ENCODE measurements at places on chromosomes 4 and X.

DNA sequence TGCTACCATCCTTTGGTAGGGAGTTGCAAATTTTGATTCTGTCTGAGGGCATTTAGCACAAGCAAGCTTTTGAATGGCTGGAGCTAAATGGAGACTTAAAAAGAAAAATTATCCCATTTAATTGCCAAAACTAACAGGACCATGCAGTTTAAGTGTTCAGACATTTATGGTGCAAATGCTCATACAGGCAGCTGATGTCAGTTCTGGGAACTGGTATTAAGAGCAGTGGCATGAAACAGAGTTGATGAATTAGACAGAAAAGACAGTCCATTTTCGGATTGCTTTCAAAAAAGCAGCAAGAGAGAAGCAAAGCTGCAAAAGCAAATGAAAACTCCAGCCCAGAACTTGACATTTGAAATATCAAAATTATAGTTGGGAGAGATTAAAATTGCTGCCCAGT is 1.3 kb downstream of the SCRG1 start:
- DNase-seq: no peak

DNA sequence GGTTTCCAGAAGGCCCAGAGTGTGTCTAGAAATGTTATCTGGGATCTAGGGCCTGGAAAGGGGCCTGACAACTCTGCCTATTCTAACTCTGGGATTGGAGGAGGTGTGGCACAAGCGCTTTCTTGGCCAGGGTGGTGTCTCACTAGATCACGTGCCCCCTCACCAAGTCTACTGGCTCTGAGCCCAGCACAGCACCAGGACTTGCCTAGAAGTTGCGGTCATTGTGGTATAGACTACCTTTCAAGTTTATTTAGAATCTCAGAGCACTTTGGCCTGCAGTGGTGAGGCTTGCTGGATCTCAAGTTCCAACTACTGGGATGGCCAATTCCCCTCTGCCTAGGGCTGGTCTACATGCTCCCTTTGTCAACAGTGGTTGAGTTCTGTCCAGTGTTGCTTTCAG is 223.3 kb upstream of the MAGEB2 start:
- DNase-seq: no peak

DNA sequence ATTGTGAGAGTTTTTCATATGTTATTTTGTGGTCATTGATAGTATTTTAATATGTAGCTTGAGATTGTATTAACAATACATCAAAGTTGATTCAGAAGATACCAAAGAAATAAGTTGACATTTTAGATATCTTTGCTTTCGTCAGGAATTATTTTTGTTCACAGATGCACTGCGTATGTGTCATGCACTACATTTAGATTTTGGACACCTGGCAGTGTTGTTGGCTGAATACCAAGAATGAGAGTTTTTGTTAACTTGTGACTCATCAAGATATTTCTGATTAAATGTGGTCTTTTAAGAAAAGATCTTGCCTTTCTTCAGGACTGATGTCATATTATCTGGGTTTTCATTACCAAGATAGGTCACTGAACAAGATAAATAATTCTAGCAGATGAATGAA is 633.4 kb downstream of the CENPC start:
- peak; percentile 8 for DNase-seq

GRCh38 chr4:148067301-148067916 is 335.5 kb downstream of the ARHGAP10 start:
- DNase-seq: peak; percentile 14

DNA sequence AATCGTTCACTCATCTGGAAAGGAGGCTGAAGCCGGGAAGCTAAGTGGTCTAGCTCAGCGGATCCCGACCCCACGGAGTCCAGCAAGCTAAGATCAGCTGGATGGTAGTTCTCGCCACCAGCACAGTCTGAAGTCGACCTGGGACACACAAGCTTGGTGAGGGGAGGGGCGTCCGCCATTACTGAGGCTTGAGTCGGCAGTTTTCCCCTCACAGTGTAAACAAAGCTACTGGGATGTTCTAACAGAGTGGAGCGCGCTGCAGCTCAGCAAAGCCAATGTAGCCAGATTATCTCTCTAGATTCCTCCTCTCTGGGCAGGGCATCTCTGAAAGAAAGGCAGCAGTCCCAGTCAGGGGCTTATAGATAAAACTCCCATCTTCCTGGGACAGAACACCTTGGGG is 555.4 kb downstream of the BCOR start:
- no peak for DNase-seq

GRCh38 chr4:157804986-157805385 is 367.8 kb downstream of the GASK1B start:
- no peak for DNase-seq

DNA sequence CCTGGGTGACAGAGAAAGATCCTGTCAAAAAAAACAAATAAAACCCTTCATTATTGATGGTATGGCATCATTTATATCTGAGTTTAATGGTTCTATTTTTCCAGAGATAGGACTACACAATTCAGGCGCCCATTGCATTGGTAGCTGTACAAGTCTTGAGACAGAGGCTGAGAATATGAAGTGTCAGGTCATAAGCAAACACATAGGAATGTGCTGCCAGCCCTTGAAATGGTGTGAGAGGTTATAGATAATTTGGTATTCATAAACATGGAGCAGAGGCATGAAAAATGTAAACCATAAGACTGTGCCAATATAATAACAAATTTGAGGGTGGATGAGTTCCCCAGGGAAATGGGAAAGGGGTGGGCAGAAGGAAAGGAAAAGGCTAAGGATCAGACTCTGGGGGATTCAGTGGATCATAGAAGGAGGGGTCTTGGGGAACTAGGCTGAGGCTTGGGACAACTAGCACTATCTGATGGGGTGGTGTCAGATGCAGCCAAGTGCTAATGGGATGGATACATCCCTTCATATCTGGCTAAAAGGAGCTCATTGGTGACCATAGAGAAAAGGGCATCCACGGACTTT is 50.8 kb downstream of the MAOA start:
- no peak for DNase-seq

DNA sequence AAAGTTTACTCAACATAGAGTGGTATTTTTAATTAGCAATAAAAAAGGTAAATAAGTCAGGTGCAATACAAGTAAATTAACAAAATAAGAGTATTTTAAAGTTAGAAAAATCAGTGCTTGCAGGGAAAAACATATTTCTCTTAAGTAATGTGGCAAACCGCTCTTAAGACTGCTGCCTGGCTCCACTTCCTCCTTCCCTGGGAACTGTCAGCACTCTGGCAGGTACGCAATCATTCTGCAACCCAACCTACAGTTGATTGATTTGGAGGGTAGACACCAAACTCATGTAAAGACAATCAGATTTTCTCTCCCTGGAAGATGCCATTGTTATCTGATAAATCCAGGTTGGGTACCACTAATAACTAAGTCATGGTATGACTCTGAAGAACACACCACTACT is 63.9 kb downstream of the PPP3CA start:
- no peak for DNase-seq

DNA sequence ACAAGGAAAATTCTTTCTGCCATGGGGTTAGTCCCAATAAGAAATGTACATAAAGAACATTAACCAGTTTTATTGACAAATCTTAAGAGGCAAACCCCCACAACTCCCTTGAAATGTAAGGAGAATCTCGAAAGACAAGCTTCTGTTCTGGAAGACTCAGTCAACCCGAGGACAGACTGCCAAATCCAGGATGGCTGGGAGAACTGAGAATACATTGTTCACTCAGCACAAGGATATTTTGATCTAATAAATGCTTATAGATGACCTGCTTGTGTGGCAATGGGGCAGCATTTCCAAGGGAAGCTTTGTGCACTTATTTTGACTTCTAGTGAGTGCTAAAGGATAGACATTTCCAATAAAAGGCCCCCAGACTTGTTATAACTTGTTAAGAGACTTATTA is 280.4 kb downstream of the DHX15 start:
- DNase-seq: no peak

DNA sequence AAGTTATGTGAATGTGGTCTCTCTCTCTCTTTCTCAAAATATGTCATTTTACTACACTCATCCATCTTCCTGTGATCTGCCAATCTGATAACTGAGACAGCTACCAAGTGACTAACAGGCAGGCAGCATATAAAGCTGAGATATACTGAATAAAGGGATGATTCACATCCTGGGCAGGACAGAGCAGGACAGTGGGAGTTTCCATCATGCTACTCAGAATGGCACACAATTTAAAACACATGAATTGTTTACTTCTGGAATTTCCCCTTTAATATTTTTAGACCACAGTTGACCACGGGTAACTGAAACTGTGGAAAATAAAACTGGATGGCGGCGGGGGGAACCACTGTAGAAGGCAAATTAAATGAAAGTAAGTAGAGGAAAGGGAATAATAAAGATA is 58.6 kb upstream of the DCTD start:
- peak; percentile 86 for DNase-seq

- peak; percentile 62 for DNase-seq
These were observed at the start of gene DACH2 for GRCh38 chrX:86148024-86148511. Gene DACH2, plus strand, starts transcription at chrX:86148451.

- no peak for DNase-seq
These were observed 48.8 kb downstream of the UGT2B10 start for GRCh38 chr4:68864438-68865187.

DNA sequence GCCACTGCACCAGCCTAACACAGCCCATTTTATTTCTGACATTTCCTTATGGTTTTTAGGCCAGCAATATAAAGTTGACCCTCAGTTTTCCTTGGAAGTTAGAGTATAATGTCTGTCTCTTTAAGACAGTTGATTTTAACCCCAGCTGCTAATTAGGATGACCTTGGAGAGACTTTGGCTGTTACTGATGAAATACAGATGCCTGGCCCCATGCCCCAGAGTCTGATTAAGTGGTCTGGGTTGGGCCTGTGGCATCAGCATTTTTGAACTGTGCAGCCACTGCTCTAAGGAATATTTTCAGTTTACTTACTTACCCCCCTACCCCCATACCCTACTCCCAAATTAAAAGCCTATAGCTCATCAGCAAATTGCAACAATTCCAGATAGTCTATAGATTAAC is 85.8 kb downstream of the DCLK2 start:
- peak; percentile 65 for DNase-seq

GRCh38 chr4:791898-792625 is 33.9 kb downstream of the CPLX1 start:
- peak; percentile 10 for DNase-seq

DNA sequence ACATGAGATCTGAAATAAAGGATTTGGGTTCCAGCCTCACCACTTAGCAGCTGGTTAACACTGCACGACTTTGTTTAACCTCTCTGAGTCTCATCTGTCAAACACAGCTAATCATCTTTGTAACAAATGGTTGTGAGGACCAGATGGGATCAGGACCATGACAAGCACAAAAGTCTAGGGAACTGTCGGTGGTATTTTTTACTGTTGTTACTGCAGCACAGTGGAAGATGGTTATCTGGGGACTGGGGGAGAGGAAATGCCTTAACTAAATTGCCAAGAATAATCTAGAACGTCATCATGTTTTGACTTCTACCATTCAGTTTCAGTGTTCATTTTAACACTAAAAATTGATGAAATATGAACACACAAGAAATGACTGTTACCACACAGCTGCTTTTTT is 99.5 kb downstream of the ADGRA3 start:
- DNase-seq: peak; percentile 14

DNA sequence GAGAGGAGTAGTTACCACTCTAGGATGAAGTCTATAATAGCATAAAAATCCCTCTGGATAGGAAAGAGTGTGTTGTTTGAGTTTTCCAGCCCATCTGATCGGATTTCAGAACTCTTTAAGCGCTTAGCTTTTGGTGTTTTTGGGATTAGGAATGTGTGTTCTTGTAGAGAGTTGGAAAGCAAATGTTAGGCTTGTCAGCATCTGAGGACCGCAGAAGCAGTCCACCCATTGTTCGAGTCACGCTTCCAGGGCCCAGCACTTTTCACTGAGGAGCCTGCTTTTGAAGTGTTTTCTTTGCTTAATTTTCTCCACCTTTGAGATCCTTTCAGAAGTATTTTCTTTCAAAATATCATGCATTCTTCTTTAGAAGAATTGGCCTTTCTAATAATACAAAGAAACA is 306.2 kb downstream of the TENM3 start:
- no peak for DNase-seq

GRCh38 chrX:21831496-21831895 is 7.9 kb upstream of the MBTPS2 start:
- DNase-seq: no peak

- DNase-seq: no peak
These were observed 59.2 kb downstream of the PTPN13 start for GRCh38 chr4:86653237-86653865.

DNA sequence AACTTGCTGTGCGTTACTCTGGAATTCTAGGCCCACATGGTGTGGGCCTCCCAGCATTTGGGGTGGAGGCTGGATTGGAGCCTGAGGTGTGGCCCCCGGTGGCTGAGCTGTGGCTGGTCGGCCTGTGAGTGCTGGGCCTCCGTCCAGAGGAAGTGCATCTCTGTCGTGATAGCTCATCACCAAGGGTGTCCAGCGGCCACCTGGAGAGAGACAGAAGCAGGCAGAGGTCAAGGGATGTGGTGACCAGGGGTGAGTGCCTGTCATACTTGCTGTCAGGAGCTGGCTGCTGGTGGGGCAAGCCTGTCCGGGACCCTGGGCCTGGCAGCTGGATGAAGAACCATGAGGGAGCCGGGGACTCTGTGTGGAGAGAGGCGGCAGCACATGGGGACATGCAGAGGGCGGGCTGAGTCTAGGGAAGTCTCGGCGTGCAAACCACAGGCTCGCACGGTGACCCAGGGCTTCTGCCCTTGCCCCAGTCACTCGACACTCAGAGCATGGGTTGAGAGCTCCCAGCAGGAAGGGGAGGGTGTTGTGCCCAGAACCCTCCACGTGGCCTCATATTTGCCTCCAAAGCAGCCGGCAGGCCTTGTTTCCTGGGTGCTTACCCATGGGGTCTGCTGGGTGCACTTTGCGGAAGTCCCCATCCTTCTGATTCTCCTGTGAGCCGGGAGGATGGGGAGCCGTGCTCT is 6.2 kb downstream of the SORCS2 start:
- DNase-seq: no peak

- DNase-seq: no peak
These were observed 83.5 kb downstream of the CHRNA9 start for GRCh38 chr4:40418430-40419230.

GRCh38 chr4:16092682-16093319 is 9.0 kb upstream of the PROM1 start:
- DNase-seq: no peak

GRCh38 chrX:133384454-133384853 is 30.8 kb downstream of the GPC4 start:
- DNase-seq: no peak

- no peak for DNase-seq
These were observed 68.2 kb downstream of the ZNF827 start for GRCh38 chr4:145870155-145871020.

DNA sequence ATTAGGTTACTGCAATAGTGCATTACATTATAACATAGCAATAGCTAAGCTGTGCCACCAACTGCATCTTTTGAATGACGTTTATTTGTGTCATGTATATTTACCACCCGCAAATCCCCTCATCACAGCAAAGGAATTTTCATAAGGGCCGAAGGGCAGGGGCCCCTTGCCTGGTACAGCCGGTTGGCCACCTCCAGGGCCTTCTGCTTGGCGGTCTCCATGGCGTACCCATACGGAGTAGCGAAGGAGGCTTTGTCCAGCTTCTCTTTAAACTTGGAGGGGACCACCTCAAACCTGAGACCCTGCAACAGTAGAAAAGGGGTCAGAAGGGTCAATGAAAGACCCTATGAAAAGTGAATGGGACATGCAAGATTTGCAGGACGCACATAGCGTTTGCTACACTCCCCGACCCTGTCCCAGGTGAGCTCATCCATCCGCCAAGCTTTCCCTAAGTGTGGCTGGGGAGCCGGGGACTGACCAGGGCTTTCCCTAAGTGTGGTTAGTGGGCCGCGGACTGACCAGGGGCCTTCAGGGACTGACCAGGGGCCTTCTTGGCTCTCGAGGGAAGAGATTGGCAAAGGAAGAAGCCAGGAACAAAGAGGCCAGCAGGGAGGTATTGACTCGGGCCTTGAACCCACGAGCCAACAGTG is 10.6 kb downstream of the ASMTL start:
- DNase-seq: no peak

GRCh38 chr4:54418468-54418867 is 189.4 kb downstream of the PDGFRA start:
- no peak for DNase-seq
